ENCODE measurements at places on chromosomes 3 and 15.
A peak's percentile ranks its signal among the peaks of the same experiment; 100 is the strongest.

DNA sequence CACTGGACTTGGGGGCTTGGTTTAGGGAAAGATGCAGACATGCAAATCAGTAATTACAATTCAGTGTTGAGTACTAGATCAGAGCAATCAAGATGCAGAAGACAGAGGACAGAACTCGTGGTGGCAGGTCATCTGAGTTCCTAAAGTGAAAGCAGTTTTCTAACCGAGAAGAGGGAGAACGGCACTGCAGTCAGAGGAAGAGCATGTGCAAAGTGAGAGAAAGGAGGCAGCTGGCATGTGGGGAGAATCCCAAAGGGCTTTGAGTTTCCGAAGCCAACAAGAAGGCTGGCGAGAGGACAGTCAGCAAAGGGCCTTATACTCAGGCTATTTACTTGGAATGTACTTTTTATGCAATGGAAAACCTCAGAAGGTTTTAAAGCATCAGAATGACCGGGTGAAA lies 87.0 kb downstream of the ANP32A start:
- ATAC-seq: no peak

- no peak for ATAC-seq
Measured at GRCh38 chr3:126319701-126320295, 37.4 kb downstream of the KLF15 start.

DNA sequence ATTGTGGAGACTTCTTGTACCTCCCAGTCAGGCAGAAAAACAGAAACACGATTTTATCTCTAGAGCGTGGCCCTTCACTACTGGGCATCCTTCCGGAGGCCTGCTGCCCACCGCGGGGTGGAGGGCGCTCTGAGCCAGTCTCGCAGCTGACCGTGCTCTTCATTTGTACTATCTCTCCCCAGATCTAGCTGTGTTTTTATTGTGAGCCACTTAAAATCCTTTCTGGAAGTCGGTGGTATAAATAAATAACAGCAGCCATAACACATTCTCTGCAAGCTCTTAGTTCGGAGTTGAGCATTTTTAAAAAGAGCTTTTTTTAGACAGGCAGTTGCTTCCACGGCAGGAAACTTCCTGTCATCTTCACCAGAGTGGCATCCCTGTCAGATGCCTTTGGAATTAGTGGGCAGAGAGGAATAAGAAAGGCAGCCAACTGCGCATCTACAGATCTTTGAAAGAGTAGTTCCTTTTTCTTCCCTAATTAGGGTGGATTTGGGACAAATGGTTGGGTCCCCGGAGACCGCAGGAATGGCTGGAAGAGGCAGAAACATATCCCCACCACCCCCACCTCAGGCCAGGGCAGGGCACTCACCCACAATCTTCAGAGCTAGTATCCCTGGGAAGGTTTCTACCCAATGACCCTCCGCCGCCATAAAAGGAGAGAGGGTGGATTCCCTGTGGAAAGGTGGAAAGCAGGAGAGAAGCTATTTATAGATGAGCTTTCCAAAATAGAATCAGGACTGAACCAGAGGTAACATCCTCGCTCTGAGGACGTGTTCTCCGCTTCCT lies 91.1 kb downstream of the TOP2B start:
- ATAC-seq: peak; percentile 80

GRCh38 chr15:91844341-91844740 lies 9.2 kb upstream of the SLCO3A1 start:
- no peak for ATAC-seq

GRCh38 chr3:104396974-104397669 lies 969.6 kb upstream of the ALCAM start:
- no peak for ATAC-seq

GRCh38 chr3:127016461-127016860 lies 33.5 kb downstream of the PLXNA1 start:
- ATAC-seq: no peak

- no peak for ATAC-seq
Measured at GRCh38 chr15:65413760-65414144, 9.0 kb downstream of the IGDCC4 start.

DNA sequence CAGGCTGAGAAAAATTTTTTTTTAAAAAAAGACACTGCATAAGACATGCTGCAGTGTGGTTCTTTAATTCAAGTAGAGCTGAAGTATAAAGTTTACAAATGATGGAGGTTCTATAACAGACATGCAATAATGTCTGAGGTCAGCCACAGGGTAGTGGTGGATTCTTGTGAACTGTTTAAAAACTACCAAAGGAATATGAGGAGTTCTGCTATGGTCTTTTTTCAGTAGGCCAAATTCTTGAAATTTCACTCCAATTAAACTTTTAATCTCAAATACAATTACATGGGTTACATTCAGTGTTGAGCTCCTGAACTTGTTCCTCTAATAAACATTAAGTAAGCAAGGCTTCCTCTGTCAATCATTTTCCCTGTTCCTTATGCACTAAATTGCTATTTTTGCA lies 122.7 kb downstream of the PLD1 start:
- ATAC-seq: no peak

DNA sequence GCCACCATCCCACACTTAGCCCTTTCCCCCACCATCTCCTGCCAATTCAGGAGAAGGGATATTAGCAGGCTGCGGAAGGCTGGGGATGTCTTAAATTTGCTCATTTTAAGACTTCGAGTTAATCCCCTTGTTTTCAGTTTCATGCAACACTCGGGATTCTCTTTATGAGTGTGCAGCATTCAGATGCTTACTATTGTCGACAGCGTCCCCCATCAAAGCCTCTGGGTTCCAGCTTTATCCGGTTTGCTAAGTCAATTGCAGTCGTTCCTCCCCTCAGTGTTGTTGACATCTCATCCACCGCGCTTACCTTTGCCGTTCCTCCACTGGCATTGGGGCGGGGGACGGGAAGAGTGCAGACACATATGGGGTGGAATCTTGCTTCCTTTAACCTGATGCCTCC lies 220.2 kb downstream of the VPS13C start:
- ATAC-seq: no peak

DNA sequence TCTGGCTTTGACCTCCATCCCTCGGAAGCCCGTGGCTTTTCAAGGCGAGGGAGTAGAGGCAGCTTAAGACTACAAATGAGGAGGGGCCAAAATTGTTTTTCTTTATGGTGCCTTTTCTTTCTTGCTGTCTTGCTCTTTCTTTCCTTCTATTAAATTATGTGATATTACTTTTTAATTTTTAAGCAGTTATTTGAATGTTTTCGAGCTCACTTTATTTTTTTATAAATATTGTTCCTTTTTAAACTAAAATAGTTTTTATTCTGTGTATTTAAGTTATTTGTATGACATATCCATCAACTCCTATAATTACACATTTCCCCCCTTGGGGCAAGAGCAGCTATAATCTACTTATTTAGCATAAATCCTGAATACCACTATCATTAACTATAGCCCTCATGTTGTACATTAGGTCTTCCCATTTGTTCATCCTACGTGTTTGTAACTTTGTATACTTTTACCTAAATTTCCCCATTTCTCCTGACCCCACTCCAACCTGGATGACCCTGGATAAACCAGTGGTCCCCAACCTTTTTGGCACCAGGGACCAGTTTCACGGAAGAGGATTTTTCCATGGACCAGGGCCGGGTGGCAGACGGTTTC lies 622 bp upstream of the PLSCR1 start:
- ATAC-seq: no peak

DNA sequence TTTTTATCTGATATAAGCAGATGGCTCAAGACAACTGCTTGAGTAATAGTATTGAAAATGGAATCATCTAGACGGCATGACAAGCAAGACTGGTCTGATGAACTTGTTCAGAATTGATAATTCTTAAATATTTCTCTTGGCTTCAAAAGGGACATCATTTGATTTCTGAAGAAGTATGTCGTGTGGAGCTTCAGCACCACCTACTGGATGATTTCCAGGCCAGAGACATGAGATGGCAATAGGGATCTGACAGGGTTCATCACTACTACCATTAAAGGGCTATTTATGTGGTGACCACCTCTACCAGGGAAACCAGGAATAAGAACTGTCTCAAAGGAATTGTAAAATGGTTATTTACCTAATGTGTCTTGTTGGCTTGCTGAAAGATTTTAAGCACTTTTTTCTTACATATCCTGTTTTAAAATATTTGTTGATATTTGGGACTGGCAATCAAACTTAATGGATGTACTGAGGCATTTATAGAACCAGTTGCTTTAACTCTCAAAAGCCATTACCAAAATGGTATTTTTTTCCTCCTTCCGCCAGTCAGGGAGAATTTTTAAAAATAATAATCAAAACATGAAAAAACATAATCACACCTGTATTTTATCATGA lies 99.5 kb upstream of the FAM98B start:
- ATAC-seq: peak; percentile 84

DNA sequence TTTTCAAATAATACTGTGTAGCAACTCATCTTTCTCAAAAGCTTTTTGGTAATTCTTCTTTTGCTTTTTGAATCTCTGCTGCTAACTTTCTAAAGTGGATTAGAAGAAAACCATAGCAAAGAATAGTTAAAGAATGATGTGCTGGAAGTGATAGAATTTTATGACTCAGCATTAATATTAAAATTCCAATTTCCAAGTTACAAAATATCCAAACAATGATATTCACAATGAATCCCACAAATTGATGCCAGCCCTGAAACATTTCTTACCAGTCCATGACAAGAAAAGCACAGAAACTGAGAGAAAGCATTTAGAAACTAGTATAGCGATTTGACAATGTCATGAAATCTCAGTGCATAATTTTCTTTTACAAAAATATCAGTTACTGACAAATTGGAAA lies 482.2 kb downstream of the RBMS3 start:
- ATAC-seq: no peak

DNA sequence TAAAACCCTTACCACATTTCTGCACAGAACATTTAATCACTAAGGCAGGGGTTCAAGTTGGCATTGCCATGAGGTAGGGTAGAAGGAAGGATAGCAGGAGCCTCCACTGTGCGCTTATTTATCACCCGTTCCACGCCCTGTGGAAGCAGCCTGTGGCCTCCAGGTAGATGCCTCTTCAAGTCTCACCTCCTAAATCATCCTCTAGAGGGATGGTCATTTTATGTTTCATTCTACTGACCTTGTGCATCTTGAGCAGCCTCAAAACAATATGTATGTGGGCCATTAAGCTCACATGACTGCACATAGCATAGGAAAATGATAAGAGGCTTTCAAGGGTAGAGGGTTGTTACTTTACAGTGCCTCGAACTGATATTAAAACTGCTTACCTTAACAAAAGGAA lies 546.2 kb downstream of the GRM7 start:
- no peak for ATAC-seq

- no peak for ATAC-seq
Measured at GRCh38 chr3:46419816-46420215, 12.8 kb downstream of the CCRL2 start.

GRCh38 chr3:58012302-58012701 lies 4.1 kb downstream of the FLNB start:
- ATAC-seq: no peak

- ATAC-seq: peak; percentile 98
Measured at GRCh38 chr15:63250312-63250965, 27.0 kb upstream of the APH1B start.

DNA sequence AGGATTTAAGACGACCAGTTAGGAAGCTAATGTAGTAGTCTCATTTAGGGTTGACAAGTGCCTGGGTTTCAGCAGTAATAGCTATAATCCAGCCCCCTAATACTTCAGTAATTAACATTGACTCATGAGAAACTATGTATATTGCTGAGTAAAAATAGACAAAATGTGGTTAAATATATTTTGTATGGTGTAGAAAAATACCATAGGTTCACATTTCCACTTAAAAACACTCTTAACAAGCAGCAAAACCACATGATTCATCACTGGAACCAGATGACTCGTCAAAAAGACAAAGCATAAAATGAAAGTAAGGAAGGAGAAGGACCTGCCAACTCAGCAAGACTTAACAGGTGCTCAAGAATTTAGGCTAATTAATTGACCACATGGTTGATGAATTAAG lies 288.9 kb downstream of the EFHB start:
- no peak for ATAC-seq

DNA sequence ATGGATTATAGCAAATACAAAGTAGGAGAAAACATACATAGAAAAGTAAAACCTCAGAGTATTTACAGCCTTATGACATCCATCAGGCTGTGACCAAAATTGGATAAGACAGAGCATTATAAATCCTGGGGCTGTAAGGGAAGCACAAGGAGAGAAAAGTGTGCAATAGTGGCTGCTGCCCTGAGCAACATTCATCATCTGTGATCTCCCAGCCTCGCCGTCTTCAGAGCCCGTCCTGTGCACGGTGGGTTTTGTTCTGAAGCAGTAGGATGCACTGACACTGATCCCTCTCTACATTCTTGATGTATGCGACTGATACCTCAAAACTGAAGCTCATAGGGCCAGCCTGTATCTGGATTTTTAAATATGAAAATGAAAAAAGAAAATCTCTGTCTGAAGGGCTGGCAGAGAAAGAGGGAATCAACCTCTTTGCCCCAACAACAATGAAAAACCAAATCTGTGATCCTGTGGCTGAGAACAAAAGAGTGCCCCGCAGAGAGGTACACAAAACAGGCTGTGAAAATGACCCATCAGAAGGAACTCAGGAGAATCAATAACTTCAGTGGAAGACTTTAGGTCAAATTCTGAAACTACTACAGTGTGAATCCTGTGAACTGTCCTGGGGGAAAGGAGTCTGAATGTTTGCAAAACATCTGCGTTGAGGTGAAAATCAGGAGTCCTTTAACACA lies 8.2 kb upstream of the RTP4 start:
- no peak for ATAC-seq

DNA sequence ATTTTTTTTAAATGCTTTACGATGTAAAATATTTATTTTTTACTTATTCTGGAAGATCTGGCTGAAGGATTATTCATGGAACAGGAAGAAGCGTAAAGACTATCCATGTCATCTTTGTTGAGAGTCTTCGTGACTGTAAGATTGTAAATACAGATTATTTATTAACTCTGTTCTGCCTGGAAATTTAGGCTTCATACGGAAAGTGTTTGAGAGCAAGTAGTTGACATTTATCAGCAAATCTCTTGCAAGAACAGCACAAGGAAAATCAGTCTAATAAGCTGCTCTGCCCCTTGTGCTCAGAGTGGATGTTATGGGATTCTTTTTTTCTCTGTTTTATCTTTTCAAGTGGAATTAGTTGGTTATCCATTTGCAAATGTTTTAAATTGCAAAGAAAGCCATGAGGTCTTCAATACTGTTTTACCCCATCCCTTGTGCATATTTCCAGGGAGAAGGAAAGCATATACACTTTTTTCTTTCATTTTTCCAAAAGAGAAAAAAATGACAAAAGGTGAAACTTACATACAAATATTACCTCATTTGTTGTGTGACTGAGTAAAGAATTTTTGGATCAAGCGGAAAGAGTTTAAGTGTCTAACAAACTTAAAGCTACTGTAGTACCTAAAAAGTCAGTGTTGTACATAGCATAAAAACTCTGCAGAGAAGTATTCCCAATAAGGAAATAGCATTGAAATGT lies 15.6 kb downstream of the THBS1 start:
- ATAC-seq: no peak

GRCh38 chr3:10551139-10551538 lies 45.8 kb upstream of the ATP2B2 start:
- no peak for ATAC-seq

DNA sequence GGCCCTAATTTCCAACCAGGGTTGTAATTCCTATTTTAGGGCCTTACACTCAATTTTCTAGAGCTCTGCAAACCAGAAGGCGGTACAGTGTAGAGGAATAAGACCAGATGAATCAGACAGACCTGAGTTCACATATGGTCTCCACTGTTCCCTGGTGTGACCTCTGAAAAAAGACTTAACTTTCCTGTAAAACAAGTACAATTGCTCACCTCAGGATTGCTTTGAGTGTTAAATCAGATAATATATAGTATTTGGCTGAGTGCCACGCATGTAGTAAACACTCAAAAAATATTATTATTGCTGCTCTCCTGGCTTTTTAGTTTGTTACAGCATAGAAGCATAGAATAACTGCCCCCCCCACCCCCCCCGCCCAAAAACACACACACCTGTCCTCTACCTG lies 51.0 kb upstream of the STT3B start:
- ATAC-seq: no peak
